ENCODE measurements at places on chromosomes 4 and X.

- no peak for DNase-seq
These were observed 52.0 kb upstream of the ATOH1 start for GRCh38 chr4:93776386-93777080.

DNA sequence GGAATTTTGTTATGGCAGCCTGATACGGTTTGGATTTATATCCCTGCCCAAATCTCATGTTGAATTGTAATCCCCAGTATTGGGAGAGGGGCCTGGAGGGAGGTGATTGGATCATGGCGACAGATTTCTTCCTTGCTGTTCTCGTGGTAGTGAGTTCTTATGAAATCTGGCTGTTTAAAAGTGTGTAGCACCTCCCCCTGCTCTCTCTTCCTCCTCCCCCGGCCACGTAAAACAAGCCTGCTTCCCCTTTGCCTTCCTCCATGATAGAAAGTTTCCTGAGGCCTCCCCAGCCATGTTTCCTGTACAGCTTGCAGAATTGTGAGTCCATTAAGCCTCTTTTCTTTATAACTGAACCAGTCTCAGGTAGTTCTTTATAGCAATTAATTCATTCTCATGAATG, 37.9 kb downstream of the SUPT20HL2 start:
- DNase-seq: no peak

GRCh38 chr4:169164669-169165415, 105.9 kb downstream of the SH3RF1 start:
- DNase-seq: no peak

GRCh38 chr4:51958199-51958968, 61.8 kb downstream of the LRRC66 start:
- no peak for DNase-seq

DNA sequence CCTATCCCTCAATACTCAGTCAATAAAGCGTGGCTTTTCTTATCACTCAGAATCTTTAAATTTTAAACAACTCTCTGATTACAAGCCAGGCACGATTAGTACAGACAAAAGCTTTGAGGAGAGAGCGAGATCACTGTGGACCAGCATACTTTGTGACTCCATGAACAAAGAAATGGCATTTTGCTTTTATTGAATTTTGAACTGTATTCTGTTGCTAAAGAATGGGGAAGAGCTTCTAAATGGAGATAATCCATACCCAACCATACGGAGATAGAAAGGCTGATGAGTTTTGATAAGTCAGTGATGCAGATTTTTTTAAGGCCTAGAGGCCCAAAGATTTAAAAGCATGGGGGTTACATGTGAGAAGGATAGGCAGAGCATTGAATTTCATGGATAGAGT, 259.1 kb downstream of the DACH2 start:
- no peak for DNase-seq

GRCh38 chrX:76148753-76149152, 24.1 kb upstream of the PBDC1 start:
- DNase-seq: peak; percentile 55

DNA sequence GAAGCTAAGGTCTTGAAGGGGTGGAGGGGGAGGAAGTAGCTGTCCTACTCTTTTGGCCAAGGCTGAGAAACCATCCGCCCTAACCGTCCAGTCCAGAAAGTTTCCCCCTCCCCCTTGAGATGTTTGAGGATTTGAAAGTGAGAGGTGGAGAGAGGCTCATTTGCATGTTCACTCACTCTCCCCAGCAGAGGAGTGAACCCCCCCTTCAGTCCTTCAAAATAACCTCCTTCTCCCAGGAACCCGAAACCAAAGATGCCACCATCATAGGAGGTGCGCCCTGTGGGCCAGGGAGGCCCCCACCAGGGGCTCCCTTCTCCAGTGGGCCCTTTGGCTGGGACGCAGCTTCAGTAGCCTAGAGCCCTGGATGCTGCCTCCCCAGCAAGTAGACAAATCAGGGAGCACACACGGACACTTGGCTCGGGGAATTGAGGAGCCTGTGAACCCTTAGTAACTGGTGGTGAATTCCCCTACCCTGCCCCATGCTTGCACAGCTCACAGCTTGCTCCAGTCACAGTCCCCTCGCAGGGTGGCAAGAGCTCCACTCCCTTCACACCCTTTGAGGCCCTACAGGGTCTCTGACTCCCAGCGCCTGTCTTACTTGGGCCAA, 25.6 kb downstream of the ELF4 start:
- no peak for DNase-seq

GRCh38 chr4:178255172-178255571, 812.9 kb upstream of the AGA start:
- no peak for DNase-seq

- DNase-seq: peak; percentile 23
These were observed 6.4 kb downstream of the MTM1 start for GRCh38 chrX:150574559-150575418.

- no peak for DNase-seq
These were observed 51.3 kb upstream of the MAP3K15 start for GRCh38 chrX:19566359-19567222.

GRCh38 chr4:8616831-8617230, 24.3 kb downstream of the CPZ start:
- DNase-seq: no peak

GRCh38 chr4:36241771-36242170, 2.5 kb downstream of the ARAP2 start:
- no peak for DNase-seq

DNA sequence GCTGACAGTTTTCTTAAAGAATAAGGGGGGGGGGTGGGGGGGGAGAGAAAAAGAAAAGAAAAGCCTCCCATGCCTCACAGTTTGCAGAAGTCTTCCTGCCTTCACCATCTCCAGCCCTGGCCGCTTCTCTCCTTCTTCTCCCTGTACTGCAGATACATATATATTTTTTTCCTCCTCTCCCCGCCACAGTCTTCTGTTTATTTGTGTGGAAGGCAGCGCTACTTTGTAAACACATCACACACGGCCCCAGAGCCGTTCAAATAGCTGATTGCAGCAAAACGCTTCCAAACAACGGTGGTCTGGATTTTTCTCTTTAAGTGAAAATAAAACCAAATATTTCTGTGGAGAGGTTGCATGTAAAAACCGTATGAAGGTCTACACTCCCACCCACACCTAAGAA, 732 bp downstream of the NLGN4X start:
- no peak for DNase-seq

DNA sequence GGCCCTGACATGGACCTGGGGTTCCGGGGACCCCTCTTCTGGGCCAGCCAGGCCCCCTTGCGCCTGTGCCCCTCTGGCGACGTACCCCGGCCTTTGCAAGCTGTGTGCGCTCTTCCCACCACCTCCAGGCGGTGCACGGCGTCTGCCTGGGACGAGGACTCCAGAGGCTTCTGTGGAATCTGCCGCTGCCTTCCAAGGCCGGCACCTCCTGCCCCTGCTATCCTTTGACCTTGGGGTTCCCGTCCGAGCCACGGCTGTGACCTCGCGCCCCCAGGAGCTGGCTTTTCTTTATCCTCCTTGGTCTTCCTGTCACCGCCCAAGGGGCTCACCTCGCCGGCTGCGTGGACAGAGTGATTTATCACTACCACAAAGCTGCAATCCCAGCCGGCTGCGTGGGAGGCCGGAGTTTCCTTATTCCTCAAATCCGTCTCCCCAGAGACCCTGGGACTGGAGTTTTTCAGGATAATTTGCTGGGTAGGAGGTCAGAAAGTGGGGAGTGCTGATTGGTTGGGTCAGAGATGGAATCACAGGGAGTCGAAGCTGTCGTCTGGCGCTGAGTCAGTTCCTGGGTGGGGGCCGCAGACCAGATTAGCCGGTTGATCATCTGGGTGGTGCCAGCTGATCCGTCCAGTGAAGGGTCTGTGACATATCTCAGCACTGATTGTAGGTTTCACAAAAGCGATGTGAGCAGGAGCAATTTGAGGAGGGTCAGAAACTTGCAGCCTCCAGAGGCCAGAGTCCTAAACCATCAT, 19.8 kb upstream of the PLCXD1 start:
- no peak for DNase-seq

- no peak for DNase-seq
These were observed 103.9 kb downstream of the PPA2 start for GRCh38 chr4:105369988-105370387.

- no peak for DNase-seq
These were observed 133.8 kb upstream of the UGT8 start for GRCh38 chr4:114464726-114465272.

GRCh38 chr4:140423106-140423505, 4.3 kb downstream of the CLGN start:
- DNase-seq: no peak

- DNase-seq: peak; percentile 61
These were observed 6.2 kb upstream of the IQSEC2 start for GRCh38 chrX:53287493-53288138.

GRCh38 chr4:8595237-8596087, 2.9 kb downstream of the CPZ start:
- DNase-seq: no peak

GRCh38 chrX:45233531-45233930, 32.9 kb upstream of the DIPK2B start:
- DNase-seq: no peak

GRCh38 chrX:38570396-38570795, 9.1 kb downstream of the TSPAN7 start:
- no peak for DNase-seq

DNA sequence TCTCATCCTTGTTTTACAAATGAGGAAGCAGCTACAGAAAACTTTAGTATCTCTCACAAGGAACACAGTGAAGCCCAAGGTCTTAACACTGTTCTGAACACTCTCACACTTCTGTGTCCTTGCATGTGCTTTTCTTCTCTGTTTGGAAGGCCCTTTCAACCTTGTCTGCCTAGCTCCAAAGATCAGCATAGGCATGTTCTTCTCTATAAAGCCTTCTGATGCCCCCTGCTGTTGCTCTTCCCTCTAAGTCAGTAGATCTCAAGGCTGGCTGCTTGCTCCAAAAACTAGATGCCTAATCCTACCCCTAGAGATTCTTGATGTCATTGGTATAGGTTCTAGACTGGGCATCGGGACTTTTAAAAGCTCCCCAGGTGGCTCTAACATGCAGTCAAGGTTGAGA, 5.9 kb downstream of the APOO start:
- DNase-seq: peak; percentile 49

GRCh38 chrX:136034668-136035067, 49.4 kb downstream of the SLC9A6 start:
- DNase-seq: no peak

DNA sequence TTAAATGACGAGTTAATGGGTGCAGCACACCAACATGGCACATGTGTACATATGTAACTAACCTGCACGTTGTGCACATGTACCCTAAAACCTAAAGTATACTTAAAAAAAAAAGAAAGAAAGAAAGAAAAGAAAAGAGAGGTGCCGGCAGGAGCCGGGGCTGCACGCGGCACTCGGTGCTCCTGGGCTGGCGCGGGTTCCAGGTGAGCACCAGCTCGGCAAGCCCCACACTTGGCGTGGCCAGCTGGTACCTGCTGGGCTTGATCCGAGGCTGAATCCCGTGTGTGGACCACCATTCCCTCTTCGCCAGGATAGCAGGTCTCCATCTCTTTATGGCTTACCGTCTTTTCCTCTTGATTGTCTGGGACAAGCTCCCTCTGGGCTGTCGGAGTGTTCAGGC, 17.9 kb upstream of the HERC6 start:
- DNase-seq: no peak

GRCh38 chrX:13013363-13014110, 30.9 kb downstream of the FAM9C start:
- DNase-seq: peak; percentile 47

DNA sequence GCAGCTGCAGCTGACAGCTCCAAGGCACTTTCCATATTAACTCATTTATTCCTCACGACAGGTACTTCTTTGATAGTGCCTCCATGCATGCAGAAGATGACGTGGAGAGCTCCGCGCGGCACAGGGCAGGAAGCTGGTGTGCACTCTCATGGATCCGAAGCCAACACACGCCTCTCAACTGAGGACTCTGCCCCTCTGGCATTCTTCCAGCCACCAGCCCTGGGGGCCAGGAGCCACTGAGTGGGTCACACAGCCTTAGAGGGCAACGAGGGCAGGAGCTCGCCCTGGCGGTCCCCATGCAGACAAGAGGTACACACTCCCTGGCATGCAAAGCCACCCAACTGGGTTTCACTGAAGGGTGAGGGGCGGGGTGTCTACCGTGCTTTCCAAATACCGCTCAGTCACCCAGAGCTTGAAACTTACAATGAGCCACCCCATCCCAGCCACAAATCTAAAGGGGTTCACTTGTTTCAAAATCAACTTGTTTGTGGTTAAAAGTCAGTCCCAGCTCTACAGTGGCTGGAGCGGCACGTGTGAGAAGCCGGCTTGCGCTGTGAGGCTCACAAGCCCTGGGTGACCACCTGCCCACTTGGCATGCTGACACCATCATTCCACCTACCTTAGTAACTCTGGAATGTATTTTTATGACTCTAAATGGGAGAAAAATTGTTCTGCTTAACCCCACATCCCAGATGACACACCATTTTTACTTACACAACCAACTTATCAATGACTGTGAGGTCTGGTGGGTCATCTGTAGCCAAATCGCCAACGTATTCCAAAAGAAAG, 16.2 kb downstream of the NOP14 start:
- DNase-seq: no peak

DNA sequence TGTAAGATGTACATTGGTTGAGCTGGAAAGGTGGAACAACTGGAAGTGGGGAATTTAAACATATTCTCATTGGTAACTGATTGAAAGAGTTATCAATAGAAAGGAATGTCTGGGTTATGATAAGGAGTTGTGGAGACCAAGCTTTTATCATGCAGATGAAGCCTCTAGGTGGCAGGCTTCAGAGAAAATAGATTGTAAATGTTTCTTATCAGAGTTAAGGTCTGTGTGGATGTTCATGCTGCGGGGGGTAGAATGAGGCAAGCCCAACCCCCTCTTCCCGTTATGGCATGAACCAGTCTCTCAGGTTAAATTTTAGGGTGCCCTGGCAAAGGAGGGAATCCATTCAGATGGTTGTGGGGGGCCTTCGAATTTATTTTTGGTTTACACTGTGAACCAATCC, 16.0 kb downstream of the ARSD start:
- no peak for DNase-seq

DNA sequence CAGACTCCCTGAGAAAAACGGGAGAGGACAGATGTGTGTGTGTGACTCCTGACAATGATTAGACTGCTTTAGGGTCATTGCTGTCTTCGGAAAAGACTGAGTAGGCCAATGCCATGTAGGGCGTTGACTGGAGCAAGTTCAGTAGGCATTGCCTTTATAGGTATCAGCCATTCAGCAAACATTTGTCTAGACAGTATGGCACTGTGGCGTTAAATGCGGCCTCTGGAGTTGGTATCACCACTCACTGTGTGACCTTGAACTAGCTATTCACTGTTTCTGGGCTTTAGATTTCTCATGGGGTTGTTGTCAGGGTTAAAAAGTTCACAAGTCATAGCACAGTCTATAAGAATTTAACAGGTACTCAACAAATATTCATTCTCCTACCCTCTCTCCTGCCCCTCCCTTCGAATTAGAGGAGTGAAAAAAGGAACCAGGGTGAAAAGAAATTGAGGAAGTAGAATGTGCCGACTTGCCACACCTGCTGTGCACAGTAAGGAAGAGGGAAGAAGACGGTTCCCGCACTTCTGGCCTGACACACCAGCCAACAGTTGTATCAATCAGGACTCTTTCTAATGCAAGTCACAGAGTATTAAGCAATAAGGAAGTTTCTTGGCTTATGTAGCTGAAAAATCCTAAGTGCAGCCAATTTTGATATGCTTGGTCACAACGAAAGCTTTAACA, 83.2 kb upstream of the PLAC8 start:
- DNase-seq: no peak

All from CD4-positive, alpha-beta T cell treated with Interleukin-6 for 4 hours (primary cell).